ENCODE measurements at places on chromosomes 11 and 22.
A peak's percentile ranks its signal among the peaks of the same experiment; 100 is the strongest.

DNA sequence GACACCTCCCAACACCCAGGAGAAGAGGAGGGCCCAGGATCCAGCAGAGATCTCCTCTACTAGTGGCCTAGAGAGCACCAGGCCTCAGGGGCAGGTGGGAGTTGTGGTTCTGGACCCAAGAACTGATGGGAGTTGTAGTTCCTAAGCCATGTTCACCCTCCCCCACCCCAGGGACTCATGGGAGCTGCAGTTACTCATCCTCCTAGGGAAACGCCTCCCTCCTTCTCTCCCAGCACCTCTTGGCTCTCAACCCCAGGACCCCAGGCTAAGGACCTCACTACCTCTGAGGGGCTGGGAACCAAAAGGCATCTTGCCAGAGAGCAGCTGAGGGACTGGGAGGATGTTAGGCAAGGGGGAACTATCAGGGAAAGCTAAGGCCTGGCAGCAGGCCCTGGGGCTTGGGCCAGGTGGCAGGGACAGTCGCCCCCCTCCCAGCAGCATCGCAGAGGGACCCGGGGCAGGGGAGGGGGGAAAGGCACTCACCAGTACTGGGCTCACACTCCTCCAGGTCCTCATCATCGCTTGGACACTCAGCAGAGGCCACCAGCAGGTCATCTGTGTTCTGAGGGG, 28.9 kb downstream of the SLC22A12 start:
- DNase-seq, result peak; percentile 7

- DNase-seq, result no peak
These were observed 8.2 kb upstream of the KLHL35 start for GRCh38 chr11:75440960-75441803.

- no peak for DNase-seq
These were observed 216.1 kb downstream of the CASP12 start for GRCh38 chr11:104682206-104682605.

- no peak for DNase-seq
These were observed 313.9 kb upstream of the B3GAT1 start for GRCh38 chr11:134725716-134726639.

GRCh38 chr11:91066456-91067047, 843.7 kb upstream of the CHORDC1 start:
- no peak for DNase-seq

DNA sequence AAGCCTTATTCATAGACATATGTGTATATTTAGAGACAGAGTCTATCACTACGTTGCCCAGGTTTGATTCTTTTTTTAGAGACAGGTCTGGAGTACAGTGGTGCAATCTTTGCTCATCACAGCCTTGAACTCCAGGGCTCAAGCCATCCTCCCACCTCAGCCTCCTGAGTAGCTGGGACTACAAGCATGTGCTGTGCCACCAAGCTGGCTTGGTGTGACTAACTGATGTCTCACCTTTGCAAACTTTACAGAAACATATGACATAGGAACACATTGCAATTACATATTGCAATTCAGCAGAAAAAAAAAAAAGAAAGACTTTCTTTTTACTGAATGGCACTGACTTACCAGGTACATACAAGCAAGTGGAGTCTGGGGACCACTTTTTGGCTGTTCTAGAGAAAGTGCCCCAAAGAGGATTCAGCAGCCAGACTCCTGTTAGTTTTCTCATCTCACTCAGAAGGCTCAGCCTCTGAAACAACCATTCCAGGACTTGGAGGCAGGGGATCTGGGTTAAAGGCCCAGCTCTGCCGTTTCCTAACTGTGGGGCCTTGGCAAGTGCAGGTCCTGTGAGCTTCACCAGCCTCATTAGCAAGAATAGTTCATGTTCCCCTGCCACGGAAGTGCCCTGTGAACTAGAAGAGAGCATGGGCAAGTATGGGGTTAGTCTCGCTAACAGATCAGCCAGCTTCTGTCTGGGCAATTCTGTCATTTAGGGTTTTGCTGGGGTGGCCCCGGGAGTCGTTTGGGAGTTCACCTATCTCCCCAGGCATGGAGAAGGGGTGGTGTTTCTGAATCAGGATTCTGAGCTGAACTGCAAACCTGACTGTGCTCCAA, 11.3 kb upstream of the NFAM1 start:
- DNase-seq, result no peak

GRCh38 chr22:36701965-36702621, 1.5 kb downstream of the CACNG2 start:
- DNase-seq, result no peak

GRCh38 chr11:107856180-107856980, 2.2 kb downstream of the SLC35F2 start:
- no peak for DNase-seq

DNA sequence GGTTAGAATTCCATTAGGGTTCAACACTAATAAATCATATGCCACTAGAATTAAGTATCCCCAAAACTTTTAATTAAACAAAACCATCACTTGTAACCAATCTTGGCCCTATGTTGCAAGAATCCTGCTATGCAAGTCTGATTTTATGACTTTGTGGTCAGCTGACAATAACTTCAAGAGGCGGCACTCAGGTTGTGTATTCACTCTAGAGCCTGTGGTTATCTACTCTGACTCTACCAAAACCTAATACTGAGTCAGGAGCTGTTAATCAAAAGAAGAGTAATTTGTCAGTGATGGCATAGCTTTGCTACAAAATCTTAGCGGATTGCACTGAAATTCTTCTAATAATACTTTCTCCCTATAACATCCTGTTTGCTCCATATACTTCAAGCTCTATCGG, 253.7 kb downstream of the AASDHPPT start:
- DNase-seq, result no peak

DNA sequence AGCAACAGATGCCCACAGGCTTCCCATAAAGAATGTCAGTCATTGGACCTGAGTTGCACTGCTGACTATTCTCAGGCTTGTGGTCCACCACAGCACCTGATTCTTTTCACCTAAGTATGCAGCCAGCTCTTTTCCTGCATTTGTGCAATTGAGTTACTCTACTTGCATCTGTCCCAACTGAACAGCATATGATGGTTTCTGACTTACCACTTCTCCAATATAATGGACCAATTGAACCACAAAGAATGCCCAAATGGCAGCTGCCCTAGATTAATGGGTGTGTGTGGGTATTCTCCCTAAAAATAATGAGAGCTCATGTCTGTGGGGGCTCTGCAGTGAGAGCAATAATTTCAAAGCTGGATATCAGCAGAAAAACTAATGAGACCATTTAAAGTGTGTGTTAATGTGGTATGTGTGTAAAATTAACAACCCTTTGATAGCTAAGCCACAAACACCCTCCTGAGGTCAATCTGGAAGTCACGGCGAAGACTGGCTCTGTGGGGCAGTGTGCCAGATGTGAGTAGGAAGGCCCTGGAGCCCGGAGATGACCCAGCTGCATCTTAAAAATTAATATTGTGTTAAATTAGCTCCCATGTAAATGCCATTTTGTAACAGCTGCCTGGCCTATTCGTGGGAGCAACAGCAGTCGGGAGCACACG, 43.8 kb downstream of the SC5D start:
- DNase-seq, result no peak

DNA sequence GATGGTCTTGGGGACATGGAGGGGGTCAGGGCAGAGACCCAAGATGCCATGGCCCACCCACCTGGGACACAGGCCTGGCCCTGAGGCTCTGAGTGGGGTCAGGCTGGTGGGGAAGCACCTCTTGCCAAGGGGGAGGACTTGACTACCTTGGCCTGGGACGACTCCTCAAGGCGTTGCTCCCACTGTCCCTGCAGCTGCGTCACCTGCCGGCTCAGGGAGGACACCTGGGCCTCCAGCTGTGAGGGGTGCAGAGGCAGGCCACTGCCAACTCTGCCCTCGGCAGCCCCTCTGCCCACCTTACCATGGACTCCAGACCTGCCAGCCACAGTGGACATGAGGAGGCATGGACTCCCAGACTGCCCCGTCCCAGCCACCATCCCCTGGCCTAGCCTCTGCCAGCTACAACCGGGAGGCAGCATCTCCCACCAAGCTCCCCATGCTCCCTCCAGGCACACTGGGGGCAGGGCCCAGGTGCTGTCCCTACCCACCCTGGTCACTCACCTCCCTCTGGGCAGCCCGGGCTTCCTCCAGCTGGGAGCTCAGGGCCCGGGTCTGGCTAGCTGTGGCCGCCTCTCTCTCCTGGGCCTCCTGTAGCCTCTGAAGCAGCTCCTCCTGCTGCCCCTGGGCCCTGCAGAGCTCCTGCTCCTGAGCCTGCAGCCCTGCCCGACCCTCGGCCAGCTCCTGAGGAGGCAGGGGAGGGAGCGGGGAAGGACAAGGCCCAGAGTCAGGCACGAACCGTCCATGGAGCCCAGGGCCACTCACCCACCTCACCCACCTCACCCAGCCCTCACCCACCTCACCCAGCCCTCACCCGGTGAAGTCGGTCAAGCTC, 8.6 kb downstream of the CDC42BPG start:
- no peak for DNase-seq

- no peak for DNase-seq
These were observed 11.9 kb downstream of the ZNF202 start for GRCh38 chr11:123729602-123730001.

DNA sequence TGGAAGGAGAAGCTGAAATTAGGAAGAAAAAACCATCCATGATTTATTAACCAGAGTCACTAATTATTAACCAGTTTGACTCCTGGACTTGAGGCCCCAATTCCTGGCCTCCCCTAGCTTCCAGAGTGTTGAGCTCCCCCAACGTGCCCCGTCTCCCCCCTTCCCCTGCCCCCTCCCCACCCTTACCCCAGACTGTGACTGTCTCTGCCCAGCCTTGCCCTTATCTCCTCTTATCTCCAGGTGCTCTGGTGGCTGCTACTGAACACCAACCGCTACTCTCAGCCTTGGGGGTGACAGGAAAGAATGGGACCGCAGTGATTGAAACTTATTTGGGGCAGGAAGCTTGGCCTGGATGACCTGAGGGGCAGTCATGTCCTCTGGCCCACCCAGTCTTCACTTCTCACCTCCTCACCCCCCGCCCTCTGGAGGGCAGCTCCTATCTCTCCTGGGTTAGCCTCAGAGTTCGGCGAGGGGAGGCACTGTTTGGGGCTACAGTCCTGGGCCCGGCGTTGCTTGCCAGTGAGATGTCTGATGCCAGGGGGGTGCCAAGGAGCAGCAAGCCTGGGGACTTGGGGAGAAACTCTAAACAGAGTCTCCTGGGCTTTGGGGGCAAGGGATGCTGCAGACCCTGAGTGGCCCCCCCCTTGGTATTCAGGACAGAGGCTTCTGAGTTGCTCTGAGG, 15.5 kb downstream of the NECTIN1 start:
- no peak for DNase-seq

GRCh38 chr11:99154277-99154676, 133.5 kb downstream of the CNTN5 start:
- DNase-seq, result no peak

DNA sequence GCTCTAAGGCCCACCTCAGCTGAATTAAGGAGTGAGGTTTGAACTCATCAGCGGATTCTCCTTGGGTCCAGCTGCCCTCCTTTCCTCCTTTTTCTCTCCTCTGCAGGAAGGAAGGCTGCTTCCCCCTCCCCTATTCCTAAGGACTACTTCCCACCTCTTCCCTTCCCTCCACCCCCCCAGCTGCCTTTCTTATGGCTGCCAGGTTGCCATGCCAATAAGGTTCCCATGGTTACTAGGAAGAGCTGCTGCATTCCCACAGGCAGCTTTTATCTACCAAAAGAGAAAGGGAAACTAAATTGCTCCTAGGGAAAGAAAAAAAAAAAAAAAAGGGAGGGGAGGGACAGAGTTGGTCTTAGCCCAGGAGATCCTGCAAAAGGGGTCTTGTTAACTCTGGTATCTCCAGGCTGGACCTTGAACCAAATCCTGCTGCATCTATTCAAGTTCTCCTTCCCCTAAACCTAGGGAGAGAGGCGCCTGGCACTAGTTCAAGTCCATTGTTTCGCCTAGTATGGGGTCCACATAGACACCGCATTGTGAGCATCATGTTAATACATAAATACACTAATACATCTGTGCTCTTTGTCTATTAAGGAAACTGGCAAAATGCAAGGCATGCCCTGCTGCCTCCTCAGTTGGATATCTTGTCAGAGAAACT, 21.2 kb upstream of the FEZ1 start:
- peak; percentile 62 for DNase-seq

GRCh38 chr11:115464269-115464668, 39.9 kb downstream of the CADM1 start:
- DNase-seq, result peak; percentile 7

GRCh38 chr11:114219559-114220349, 76.4 kb upstream of the NNMT start:
- no peak for DNase-seq

DNA sequence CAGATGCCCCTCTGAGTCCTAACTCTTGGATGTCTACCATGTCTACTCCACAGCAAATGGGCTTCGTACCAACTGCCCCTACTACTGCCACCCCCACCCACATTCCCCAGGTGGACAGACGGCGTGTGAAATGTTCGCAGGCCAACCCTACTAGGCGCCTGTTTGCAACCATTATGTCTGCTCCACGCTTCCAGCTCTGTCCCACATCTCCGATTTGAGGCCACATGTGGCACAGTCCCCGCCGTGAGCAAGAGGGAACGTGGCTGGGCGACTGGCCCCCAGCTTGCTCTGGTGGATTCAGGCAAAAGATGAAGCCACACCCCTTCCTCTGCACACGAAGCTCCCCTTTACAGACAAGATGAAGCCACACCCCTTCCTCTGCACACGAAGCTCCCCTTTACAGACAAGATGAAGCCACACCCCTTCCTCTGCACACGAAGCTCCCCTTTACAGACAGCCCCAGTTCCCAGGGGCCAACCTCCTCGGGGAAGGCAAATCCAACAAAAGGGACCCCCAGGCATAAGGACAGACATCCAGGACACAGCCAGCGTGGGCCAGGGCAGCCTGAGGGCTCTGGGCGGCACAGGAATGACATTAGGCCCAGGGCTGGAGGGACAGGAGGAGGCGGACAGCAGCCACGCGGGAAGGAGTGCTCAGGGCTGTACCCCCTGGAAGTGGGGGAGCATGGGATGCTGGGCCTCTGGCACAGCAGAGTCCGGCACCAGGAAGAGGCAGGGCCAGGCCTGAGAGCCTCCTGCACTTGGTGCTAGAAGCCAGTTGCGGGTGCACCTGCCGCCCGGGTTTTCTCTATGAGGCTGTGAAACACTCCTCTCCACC, 106.2 kb downstream of the SHANK2 start:
- no peak for DNase-seq

GRCh38 chr11:11569936-11570491, 51.8 kb downstream of the GALNT18 start:
- no peak for DNase-seq

DNA sequence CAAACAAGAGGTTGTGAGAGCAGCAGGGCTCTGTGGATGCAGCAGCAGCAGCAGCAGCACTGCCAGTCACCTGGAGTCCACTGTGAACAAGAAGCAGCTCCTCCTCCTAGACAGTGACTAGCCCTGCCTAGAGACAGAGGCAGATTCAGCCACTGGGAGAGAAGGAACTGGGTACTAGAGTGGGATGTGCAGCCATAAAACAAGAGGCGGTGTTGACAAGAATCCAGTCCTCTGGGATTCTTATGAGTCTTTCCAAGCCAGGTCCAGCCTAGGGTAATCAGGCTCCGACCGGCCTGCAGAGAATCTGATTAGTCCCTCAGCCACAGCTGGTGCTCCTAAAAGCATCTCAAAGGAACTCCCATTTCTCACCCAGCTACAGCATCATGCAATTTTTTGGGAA, 83.9 kb upstream of the USP47 start:
- DNase-seq, result no peak

DNA sequence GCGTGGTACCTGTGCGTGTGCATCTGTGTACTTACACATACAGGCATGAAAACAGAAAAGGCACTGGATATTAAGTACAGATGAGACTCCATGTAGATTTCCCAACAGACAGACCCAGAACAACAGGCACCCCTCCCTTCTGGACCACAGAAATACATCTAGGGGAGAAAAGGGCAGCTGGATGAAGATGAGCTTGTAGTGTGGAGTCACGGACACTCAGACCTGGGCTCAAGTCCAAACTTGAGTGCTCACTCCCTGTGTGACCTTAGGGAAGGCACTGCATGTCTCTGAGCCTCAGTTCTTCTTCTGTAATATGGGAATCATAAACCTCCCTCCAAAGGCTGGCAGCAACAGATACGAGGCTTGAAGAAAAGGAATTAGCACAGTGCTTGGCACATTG, 108.9 kb downstream of the GALNT18 start:
- DNase-seq, result no peak

Measured in AG04450 (cell line).